HCT116 (cell line): ENCODE measurements at places on chromosomes 2 and 18. TPM values are rescaled to one million over a fixed set of nuclear protein-coding genes. Genes with fewer than 3 reads are reported as not detected.
A peak's percentile ranks its signal among the peaks of the same experiment; 100 is the strongest.

Gene ZNF521
- total RNA-seq = 0.10 TPM

Gene VWA3B
- 0.47 TPM for total RNA-seq

DNA sequence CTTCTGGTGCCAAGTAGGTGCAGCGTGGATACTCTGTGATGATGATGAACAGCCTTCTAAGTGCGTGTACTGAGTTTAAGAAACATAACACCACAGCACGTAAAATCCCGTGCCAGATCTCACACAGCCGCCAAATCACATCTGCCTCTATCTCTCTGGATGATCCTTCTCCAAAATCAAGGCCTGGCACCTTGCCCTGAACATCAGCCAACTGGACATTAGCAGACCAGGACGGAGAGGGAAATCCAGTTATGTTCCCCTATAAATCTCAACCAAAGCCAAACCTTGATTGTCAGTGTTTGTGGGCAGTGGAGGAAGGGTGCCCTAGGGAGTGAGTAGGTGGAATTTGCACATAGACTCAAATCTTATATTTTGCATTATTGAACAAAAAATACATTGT lies 164.3 kb downstream of the MIB1 start:
- no peaks in the 10 kb centered on the region for H3K27me3 ChIP-seq
- H3K36me3 ChIP-seq = no peaks in the 10 kb centered on the region
- no peak for DNase-seq
- no peak overlapping the region for H3K27ac ChIP-seq

DNA sequence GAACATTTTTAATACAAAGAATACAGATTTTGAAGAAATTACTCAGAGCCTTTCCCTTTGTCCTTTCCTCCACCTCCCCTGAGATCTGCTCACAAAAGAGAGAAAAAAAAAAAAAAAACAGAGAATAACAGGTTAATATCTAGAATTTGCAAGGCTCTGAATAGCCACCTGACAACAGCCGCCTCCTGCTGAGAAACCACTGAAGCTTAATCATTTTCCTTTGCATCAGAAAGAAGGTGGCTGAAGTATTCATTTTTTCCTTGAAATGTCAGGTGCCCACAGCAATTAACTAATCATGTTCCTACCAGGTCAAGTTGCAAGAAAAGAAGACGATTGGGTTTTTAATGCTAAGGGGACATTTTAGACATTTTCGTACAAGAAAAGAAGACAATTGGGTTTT lies 21.2 kb downstream of the CNTNAP5 start:
- H3K36me3 ChIP-seq = no peaks in the 10 kb centered on the region
- H3K27ac ChIP-seq = no peak overlapping the region
- no peak for DNase-seq
- H3K4me3 ChIP-seq = no peak overlapping the region
- H3K4me1 ChIP-seq = no peaks in the 10 kb centered on the region

- no peak overlapping the region for H3K27ac ChIP-seq
- no peaks in the 10 kb centered on the region for H3K36me3 ChIP-seq
- no peaks in the 10 kb centered on the region for H3K4me1 ChIP-seq
- no peak overlapping the region for H3K4me3 ChIP-seq
Measured at GRCh38 chr2:134441153-134441863, 187.4 kb downstream of the MGAT5 start.

DNA sequence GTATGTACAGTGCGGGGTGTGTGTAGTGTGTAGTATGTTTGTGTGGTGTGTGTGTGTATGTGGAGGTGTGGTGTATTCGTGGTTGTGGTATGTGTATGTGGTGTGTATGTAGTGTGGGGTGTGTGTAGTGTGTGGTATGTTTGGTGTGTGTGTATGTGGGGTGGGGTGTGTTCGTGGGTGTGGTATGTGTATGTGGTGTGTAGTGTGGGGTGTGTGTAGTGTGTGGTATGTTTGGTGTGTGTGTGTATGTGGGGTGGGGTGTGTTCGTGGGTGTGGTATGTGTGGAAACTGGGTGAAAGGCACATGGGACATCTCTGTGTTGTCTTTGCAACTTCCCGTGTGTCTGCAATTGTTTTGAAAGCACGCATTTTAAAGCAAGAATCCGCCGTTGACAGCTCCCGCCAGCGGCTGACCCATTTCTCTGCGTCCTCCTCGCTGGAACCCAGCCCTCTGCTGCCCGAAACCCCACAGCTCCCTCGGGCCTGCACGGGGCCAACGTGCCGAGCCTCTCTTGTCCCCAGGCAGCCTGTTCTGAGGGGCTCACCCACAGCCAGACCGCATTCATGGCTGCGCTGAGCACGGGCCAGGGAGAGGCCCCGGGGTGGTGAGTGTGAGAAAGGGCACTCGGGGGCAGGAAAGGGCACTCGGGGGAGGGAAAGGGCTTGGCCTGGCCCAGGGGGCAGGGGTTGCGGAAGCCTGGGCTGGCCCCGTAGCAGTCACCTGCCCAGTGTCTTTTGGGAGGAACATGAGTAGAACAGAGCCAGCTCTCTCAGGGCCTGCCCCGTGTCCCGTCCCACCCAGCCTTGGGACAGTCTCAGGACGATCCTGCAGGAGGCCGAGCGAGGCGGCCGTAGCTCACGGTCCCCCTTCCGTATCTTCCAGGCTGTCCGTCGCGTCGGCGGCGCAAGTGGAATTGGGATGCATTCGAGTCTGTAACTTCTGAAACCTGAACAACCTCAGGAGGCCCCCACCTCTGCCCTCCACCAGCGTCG lies 61.4 kb downstream of the TWIST2 start:
- H3K27me3 ChIP-seq = no peaks in the 10 kb centered on the region
- H3K36me3 ChIP-seq = no peaks in the 10 kb centered on the region
- no peak overlapping the region for H3K4me3 ChIP-seq
- no peak for DNase-seq
- no peak overlapping the region for H3K27ac ChIP-seq

Gene C2orf80
- not detected for total RNA-seq

- no peak overlapping the region for H3K27ac ChIP-seq
- no peaks in the 10 kb centered on the region for H3K36me3 ChIP-seq
- H3K27me3 ChIP-seq = no peaks in the 10 kb centered on the region
- no peak for DNase-seq
- H3K4me3 ChIP-seq = no peak overlapping the region
- no peaks in the 10 kb centered on the region for H3K4me1 ChIP-seq
Measured at GRCh38 chr2:107354175-107354574, 468.2 kb upstream of the ST6GAL2 start.

- H3K4me3 ChIP-seq = no peak overlapping the region
- no peaks in the 10 kb centered on the region for H3K36me3 ChIP-seq
- H3K4me1 ChIP-seq = peaks cover 2% of the 10 kb centered on the region; the same call in 1 of the 2 replicates
- DNase-seq = no peak
- no peaks in the 10 kb centered on the region for H3K27me3 ChIP-seq
- H3K27ac ChIP-seq = no peak overlapping the region
Measured at GRCh38 chr2:46067501-46068305, 229.5 kb upstream of the EPAS1 start.

Gene TWIST2
- total RNA-seq = not detected

- no peaks in the 10 kb centered on the region for H3K27me3 ChIP-seq
- H3K27ac ChIP-seq = no peak overlapping the region
- DNase-seq = no peak
- H3K4me3 ChIP-seq = no peak overlapping the region
- H3K36me3 ChIP-seq = no peaks in the 10 kb centered on the region
- no peaks in the 10 kb centered on the region for H3K4me1 ChIP-seq
Measured at GRCh38 chr18:68796936-68797690, 767 bp upstream of the CCDC102B start.

Gene GALNT13
- total RNA-seq = 0.44 TPM

GRCh38 chr2:155266583-155266982 lies 568.1 kb downstream of the KCNJ3 start:
- no peak overlapping the region for H3K27ac ChIP-seq
- H3K4me3 ChIP-seq = no peak overlapping the region
- no peak for DNase-seq
- H3K27me3 ChIP-seq = no peaks in the 10 kb centered on the region
- no peaks in the 10 kb centered on the region for H3K4me1 ChIP-seq

Gene B3GNT7
- total RNA-seq = 6.1 TPM

DNA sequence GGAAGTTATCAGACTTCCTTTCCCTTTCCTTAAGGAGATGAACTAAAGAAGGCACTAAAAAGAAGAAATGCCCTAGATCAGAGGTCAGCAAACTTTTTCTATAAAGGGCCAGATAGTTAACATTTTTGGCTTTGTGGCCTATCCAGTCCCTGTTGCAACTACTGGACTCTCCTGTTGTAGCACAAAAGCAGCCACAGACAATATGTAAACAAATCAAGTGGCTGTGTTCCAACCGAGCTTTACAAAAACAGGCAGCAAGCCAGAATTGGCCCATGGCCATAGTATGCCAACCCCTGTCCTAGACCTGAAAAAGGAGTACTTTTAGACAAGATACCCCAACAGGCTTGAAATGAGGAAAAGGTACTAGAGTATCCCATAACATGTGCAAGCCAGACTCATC lies 10.9 kb downstream of the NHEJ1 start:
- no peaks in the 10 kb centered on the region for H3K27me3 ChIP-seq
- H3K4me3 ChIP-seq = no peak overlapping the region
- H3K4me1 ChIP-seq = peaks cover 15% of the 10 kb centered on the region

Gene MC4R
- total RNA-seq = not detected

Gene DNAJC5G
- total RNA-seq = 2.5 TPM

DNA sequence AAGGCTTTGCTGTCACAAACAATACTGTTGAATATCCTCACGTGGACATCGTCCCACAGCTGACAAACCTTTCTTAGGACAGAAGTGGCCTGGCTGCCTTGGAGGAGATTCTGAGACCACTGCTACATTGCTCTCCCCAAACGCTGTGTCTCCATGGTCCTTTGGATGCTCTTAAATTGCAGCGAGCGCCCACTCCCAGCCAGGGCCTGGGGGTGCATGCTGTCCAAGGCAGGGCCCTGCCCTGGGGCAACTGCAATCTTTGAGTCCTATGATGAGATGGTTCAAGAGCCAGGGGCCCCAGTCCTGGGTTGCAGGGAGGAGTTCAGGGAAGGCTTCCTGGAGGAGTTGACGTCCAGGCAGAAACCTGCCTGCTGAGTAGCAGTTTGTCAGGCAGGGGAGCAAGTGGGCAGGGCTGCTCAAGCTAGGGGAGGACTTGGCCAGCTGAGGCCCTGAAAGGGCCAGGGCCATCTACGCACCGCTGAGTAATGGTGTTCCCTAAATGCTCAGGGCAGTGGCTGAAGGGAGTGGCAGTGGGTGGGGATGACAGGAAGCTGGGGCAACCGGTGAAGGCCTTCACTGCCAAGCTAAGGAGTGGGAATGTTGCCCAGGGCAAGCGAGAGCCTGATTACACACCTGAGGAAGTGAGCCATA lies 10.8 kb upstream of the SDC1 start:
- H3K27me3 ChIP-seq = no peaks in the 10 kb centered on the region
- no peaks in the 10 kb centered on the region for H3K36me3 ChIP-seq
- no peak for DNase-seq
- H3K4me1 ChIP-seq = peaks cover 51% of the 10 kb centered on the region
- no peak overlapping the region; the same call in 1 of the 2 replicates for H3K4me3 ChIP-seq
- H3K27ac ChIP-seq = no peak overlapping the region

Gene PDE1A
- 0.12 TPM for total RNA-seq

Gene CFC1
- total RNA-seq = not detected

DNA sequence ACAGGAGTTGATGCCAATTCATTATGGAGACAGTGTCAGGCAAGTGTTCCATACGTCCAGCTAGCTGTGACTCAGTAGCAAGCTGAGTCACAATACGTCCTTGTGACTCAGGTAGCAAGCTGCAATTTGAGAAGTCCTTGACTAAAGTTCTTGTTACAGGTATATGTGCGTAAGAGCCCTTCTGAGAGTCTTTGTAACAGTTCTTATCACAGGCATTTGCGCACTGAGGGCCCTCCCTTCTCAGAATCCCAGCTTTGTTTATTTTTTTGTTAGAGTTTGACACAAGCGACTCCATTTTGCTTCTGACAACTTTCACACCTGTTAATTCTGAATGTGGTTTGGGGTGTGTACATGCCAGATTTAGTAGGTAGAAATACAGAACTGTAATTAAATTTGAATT lies 20.1 kb upstream of the ACMSD start:
- H3K27ac ChIP-seq = no peak overlapping the region
- peak; percentile 82 for DNase-seq
- H3K4me3 ChIP-seq = no peak overlapping the region; the same call in 1 of the 2 replicates

DNA sequence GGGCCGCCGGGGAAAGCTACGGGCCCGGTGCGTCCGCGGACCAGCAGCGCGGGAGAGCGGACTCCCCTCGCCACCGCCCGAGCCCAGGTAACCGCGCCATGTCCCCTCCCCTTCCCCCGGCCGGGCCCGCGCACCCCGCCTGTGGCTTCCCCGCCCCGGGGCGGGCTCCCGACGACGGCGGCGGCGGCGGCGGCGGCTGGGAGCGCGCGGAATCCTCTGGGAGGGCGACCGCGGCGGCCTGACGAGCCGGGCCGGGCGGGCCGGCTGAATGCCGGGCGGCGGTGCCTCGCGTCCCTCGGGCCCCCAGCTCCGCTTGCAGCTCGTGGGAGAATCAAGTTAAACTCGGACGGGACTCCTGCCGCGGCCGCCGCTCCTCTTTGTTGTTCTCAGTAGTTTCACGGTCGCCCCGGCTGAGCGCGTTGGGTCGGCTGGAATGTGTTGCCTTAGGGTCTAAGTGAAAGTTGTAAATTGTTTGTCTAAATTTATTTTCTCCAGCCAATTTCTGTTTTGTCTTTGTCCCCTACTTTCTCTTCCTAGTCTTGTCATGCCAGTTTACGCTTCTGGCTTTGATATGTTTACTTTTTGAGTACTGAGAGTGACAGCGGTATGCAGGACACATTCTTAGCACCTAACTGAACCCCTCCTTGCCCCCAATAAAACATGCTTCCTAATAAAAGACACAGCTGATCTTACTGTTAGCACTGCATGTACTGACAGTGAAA lies 685 bp downstream of the SMAD4 start:
- H3K27me3 ChIP-seq = no peaks in the 10 kb centered on the region
- 0 out of 2 replicates have a peak, but pooled peaks cover 3% of the 10 kb centered on the region for H3K36me3 ChIP-seq

DNA sequence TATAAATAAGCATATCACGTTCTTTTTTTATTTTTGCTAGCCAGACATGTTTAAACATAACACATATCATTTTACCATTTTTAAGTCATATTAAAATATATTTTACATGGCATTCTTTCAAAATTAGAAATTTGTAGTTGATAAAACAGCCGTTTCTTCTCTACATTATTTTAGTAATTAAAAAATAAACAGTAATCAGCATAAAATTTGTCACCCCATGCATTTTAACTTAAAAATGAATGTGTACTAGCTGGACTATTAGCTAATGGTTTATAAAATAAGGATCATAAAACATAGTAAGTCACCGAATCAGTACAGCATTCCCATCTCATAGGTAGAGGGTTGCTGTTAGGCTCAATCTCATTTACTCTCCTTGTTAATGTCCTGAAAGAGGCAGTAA lies 433.8 kb downstream of the LRP1B start:
- DNase-seq = no peak
- H3K4me3 ChIP-seq = no peak overlapping the region
- no peaks in the 10 kb centered on the region for H3K36me3 ChIP-seq
- H3K27me3 ChIP-seq = no peaks in the 10 kb centered on the region
- no peaks in the 10 kb centered on the region for H3K4me1 ChIP-seq

DNA sequence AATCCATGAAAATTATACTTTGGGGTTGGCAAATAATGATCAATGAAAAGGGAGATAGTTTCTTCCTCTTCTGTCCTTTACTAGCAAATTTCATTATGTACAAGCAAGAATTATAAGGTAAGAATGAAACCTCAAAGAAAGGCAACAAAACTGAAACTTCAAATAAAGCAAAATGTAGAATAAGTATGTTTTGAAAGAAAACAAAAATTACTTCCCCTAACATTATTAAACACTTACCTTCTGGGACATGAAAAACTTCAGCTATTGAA lies 29.4 kb downstream of the THADA start:
- H3K4me1 ChIP-seq = no peaks in the 10 kb centered on the region
- H3K4me3 ChIP-seq = no peak overlapping the region
- no peak overlapping the region for H3K27ac ChIP-seq
- H3K27me3 ChIP-seq = no peaks in the 10 kb centered on the region
- DNase-seq = no peak
